ENCODE measurements at places on chromosomes 6 and 20.

GRCh38 chr6:119012521-119012920, 65.9 kb downstream of the FAM184A start:
- DNase-seq, result no peak

DNA sequence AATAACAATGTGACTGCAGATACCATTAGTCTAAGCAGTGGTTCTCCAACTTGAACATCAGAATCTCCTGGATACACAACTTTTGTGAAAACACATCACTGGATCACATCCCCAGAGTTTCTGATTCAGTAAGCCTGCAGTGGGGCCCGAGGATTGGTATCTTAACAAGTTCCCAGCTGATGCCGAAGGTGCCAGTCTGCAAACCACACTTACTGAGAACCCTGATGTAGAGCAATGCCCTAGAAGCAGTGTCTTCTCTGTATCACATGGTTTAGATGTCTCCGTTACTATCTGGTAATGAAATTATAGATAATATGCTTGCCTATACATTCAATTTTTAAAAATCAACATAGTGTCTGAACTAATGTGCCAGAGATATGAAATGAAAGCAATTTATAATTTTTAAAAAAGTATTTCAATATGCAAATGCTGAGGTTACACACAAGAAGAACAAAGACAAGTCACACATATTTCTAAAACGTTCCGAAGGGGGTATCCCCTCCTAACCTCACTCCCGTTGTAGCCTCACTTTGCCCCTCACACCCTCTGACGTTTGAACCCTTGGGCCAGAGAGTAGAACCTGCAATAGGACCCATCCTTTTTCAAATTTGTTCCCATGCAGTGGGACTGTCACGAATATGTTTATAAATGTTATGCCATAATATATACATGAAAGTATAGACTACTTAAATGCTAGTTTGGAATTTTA, 115.4 kb upstream of the SAMD5 start:
- DNase-seq, result no peak

DNA sequence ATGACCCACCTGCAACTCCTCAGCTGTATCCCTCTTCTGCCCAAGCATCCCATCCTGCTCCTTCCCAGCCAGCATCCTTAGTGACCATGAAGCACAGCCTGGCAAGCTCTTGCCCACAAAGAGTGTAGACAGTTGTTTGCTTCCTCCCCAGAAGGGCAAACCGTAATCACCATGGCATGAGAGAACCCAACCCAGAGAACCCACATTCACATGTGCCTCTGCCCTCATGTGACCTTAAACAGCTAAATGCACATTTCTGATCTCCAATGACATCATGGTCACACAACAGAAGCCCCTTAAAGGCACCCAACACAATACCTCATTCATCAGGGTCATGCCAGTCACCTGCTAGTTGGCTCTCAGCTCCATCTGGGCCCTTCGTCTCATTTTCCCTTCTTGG, 162.8 kb upstream of the CDYL start:
- DNase-seq, result no peak

DNA sequence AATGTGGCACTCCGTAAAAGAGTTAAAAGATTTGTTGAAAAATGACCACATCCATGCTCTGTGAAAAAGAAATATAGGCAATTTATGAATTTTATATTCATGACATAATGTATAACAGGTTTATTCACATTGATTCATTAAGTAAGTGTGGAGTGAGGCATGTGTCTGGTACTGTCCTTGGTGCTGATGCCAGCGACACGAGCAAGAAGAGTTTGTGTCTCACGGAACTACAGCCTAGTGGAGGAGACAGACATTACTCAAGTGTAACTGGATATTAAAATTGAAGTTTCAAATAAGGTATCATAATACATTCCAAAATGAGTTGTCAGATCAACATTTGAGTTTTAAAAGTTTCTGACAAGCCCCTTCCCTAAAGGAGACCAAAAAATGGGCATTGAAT, 158.2 kb upstream of the PRND start:
- no peak for DNase-seq
